Brain pericyte (primary cell): ENCODE measurements at places on chromosomes 6 and 20.

DNA sequence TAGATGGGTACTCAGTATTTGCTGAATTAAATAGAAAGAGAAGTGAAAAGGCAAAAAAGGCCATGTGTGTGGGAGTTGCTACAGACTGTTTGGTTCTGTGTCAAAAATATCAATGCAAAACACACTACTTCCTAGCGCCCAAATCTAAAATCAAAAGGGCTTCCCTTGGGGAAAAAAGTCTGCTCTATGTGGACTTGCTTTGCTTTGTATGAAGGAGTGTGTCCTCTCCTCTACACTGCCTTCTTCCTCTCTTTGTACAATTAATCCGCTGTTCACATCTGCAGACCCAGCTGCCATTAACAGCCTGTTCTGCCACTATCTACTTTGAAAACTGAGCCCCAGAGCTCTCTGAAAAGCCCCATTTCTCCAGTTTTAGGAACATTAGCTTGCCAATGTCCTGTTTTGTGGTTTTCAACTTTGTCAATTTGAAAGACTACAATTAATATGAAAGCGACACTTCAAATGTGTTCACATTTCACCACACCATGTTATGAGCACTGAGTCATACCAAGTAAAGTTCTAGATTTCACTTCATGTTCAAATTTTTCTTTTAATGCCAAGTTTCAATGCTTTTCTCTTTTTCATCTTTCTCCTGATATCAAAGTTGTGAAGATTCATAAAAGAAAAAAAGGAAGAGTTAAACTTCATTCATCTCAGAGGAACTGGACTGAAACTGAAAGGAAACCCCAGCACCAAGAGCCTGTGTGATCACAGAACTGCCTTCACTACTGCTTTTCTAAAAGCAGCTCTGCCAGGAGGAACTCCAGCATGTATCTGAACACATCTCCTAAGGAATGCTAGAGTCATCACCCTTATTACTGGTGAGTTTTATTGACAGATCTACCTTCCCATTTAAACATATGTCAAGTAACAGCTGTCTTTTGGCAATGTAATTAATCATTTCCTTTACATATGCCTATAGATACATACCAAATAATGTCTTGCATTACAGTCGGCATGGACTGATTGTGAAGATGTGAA lies 102.6 kb downstream of the KIF13A start:
- no peak for DNase-seq

GRCh38 chr20:57787990-57788781 lies 78.4 kb upstream of the PMEPA1 start:
- DNase-seq = no peak

DNA sequence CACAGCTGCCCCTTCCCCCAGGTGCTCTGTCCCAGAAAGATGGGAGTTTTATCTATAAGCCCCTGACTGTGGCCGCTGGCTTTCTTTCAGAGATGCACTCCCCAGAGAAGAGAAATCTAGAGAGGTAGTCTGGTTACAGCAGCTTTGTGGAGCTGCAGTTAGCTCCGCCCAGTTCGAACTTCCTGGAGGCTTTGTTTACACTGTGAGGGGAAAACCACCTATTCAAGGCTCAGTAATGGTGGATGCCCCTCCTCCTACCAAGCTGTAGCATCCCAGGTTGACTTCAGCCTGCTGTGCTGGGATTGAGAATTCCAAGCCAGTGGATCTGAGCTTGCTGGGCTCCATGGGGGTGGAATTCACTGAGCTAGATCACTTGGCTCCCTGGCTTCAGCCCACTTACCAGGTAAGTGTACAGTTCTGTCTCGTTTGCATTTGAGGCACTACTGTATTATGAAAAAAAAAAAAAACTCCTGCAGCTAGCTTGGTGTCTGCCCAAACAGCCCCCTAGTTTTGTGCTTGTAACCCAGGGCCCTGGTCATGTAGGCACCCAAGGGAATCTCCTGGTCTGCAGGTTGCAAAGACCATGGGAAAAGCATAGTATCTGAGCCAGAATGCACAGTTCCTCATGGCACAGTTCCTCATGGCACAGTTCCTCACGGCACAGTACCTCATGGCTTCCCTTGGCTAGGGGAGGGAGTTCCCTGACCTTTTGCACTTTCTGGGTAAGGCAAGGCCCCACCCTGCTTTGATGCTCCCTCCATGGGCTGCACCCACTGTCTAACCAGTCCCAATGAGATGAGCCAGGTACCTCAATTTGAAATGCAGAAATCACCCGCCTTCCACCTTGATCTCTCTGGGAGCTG lies 275.0 kb downstream of the CENPW start:
- no peak for DNase-seq

- DNase-seq = no peak
Observed at GRCh38 chr6:78599526-78599925, 267.8 kb upstream of the IRAK1BP1 start.
